ENCODE measurements at places on chromosomes 3 and 15.
A peak's percentile ranks its signal among the peaks of the same experiment; 100 is the strongest.

- no peak for DNase-seq
Observed at GRCh38 chr3:103385961-103386656, 951.3 kb downstream of the ZPLD1 start.

DNA sequence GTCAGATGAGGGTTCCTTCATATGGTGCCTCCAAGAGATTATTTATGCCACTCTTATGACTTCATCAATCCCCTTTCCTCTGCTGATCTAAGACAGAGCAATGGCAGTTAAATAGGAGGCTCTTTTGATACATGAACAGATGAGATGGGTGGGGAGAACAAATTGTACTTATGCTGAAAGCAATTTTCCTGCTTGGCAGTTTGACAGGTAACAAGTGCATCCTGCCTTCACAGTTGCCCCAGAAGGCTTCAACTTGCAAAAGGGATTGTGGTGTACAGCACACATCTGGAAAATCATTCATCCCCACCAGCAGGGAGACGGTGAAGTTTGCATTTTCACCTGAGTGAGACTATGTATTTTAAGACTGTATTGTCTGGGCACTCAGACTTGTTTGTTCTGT lies 27.3 kb downstream of the ENTPD3 start:
- no peak for DNase-seq

- no peak for DNase-seq
Observed at GRCh38 chr15:73564255-73564654, 68.9 kb downstream of the NPTN start.

DNA sequence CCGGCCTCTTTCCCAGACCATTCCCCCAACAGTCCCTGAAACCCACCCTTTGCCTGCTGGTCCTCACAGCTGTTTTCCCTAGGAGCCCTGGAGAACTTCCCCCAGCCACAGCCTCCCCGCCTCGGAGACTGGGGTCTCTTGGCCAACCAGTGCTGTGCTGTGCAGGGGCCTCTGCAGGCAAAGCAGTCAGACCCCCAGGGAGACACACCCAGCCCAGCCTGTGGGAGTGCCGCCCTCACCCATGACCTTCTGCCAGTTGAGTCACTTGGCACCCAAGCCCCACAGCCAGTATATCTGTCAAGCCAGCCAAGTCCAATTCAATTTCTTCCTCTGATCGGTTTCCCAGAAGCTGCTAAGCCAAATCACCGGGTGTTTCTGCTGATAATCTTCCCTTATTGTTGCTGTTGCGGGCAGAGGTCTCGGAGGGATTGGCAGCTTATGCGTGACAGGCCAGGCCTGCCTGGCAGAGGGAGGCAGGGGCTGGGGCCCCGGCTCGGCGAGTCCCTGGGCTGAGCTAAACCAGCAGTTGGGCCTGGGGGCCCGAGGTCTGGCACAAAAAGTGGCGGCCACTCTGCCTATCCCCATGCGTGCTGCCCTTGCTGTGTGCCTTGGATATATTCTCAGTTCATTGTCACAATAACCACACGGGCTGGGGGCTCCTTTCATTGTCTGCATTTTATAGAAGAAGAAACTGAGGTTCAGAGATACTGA lies 65.6 kb upstream of the SLC6A1 start:
- no peak for DNase-seq

GRCh38 chr15:64693134-64693533 lies 82.3 kb downstream of the RBPMS2 start:
- peak; percentile 43 for DNase-seq

DNA sequence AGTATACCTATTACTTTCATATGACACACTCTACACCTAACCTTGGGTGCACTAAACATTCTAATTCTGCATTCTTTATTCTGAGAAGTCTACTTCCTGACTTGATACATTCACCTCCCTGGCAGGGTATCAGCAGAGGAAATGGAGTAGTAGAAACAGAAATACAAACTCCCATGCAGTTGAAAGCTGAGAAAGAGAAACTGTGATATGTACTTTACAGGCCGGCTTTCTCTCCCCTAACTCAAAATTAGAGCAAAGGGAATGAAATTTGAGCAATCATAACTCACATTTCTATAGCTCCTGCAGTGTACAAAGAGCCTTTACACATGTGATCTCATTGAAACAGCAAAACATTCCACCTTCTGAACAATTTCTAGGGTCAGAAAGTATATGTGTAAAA lies 135.5 kb upstream of the COL8A1 start:
- no peak for DNase-seq

GRCh38 chr3:142915636-142916035 lies 26.8 kb upstream of the PCOLCE2 start:
- DNase-seq: no peak

- DNase-seq: no peak
Observed at GRCh38 chr15:41396111-41396510, 6.2 kb downstream of the NDUFAF1 start.

GRCh38 chr3:159664006-159664405 lies 324.6 kb upstream of the IL12A start:
- DNase-seq: no peak

DNA sequence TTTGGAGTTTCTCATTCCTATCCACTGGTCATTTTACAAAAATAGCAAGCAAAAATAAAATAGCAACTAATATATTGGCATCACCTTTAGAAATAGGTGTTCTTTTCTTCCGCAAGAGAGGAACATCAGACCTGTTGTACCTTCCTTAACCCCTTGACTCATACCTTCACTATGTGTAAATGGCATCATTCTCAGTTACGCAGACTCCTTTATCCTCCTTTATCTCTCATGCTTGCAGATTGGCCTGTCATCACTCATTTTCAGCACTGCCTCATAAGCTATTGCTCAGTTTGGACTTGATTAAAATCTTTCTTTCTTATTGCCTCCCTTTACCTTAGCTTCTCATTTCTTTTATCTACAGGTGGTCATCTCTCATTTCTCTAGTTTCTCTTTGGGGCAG lies 21.4 kb downstream of the ARHGEF26 start:
- DNase-seq: no peak

DNA sequence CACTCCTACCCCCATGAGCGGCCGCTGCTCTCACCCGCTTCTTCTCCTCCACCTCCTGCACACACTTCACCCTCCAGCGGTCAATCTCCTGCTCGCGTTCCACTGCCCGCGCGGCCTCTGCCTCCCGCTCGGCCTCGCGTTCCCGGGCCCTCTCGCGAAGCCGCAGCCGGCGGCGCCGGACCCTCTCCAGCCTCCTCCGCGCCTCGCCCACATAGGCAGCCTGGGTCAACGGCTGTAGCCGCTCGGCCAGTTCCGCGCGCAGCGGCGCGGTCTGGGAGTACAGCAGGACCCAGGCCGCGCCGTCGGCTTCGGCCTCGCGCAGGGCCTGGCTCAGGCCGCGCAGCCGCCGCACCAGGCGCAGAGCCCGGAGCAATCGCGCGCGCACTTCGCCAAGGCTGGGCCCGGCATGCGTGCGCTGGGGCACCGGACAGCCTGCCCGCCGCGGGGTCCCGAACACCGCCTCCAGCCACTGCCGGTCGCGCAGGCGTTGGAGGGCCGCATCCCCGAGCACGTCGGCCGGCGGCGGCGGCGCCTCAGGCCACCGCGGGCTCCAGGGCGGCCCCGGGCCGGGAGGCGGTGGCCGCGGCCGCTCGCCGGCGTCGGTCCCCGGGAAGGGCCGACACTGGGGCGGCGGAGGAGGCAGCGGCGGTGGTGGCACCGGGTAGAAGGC lies 595 bp downstream of the PDCD7 start:
- DNase-seq: peak; percentile 44

- no peak for DNase-seq
Observed at GRCh38 chr3:62241279-62241678, 132.1 kb downstream of the FEZF2 start.

- DNase-seq: no peak
Observed at GRCh38 chr3:188446014-188446413, 292.1 kb downstream of the LPP start.

GRCh38 chr3:126340596-126340942 lies 16.6 kb downstream of the KLF15 start:
- peak; percentile 3 for DNase-seq

DNA sequence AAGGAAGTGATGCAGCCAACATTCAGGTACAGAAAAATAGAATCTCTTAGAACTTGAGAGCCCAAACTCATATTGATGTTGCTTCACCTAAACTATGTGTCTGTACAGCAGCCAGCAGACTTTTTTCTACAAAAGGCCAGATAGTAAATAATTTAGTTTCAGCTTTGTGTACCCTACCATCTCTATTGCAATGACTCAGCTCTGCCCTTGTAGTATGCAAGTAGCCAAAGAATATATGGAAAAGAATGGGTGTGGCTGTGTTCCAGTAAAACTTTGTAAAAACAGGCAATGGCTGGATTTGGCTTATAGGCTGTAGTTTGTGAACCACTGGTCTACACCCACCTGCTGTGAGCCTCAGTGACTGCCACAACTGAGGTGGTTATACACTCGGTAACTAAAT lies 392.5 kb upstream of the RARB start:
- DNase-seq: no peak

GRCh38 chr3:126342991-126343648 lies 14.1 kb downstream of the KLF15 start:
- peak; percentile 6 for DNase-seq

DNA sequence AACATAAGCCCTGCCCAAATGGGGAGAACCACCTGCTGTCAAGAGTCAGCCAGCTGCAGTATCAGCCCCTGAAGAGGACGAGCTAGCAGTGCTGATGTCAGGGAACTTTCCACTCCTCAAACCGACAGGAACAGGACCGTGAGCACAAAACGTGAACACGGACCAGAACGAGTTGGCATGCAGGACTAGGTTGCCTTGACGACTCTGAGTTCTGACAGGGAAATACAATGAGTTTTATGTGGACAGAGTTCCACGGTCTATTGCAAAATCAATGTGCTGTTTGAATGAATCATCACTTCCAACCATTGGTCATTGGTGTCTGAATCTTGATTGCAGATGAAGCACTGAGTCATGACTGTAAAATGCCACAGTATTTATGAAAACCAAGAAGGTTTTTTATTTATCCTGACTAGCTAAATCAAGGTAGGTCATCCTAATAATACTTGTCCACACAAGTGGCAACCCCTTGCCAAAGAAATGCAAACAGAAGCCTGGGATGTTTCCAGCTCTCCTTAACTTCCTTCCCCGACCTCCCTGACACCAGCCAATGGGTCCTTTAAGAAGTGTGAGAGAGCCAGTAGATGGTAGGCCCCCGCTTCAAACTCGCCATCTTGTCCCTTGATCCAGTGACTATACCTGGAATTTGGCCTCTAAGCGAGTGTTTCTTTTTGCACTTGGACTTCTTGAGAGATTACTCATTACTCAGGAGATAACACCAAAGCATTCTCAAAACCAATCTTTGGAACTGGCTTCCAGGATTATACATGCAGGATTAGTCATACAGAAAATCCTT lies 119.6 kb downstream of the ASB7 start:
- DNase-seq: peak; percentile 64

GRCh38 chr3:187044867-187045552 lies 94.3 kb downstream of the RPL39L start:
- peak; percentile 58 for DNase-seq

DNA sequence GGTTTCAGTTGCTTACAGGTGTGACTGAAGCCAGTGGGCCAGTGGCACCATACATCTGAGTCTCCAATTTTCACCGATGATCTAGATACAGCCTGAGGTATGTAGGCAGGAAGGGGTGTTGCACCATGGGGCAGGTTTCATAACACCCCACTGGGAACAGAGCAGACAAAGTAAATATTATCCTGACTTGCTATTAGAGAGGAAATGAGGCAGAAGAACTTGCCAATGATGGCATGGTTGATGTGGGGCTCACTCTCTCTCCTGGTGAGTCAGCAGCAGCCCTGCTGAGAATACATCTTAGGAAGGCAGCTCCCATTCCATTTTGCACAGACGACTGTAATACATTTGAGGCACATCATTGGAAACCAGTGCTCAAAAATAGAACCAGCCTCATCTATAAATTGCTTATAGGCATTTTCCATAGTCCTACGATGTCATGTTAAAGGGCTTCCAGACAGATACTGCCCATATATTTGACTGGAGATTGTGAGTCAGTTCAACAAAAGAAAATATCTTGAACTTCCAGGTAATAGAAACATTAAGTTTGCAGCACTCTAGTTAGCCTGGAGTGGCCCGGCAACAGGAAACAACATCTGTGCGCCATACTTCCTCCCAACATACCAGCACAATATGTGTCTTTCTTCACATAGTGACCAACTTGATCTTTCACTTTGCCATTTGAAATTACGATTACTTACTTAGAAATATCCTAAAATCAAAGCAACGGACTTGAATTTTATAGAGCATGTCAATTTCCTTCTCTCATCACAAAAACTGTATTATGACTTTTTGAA lies 175.5 kb downstream of the NECTIN3 start:
- DNase-seq: no peak

- peak; percentile 16 for DNase-seq
Observed at GRCh38 chr3:197339841-197340520, 41.6 kb upstream of the DLG1 start.

DNA sequence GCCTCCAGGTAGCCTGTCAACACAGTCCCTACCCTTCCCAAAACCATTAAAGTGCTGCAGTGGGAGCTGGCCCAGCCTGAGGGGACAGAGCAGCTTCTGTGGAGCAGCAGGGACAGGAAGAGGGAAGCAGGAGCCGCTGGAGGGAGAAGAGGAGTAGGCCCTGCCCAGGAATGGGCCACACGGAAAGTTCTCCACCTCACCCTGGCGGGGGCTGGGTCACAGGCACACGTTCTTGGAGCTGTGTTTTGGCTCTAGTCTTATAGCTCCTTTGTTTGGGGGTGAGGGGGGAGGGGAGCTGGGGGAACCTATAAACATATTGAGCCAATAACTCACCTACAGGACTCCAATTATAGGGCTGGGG lies 508.6 kb downstream of the SHQ1 start:
- DNase-seq: no peak

DNA sequence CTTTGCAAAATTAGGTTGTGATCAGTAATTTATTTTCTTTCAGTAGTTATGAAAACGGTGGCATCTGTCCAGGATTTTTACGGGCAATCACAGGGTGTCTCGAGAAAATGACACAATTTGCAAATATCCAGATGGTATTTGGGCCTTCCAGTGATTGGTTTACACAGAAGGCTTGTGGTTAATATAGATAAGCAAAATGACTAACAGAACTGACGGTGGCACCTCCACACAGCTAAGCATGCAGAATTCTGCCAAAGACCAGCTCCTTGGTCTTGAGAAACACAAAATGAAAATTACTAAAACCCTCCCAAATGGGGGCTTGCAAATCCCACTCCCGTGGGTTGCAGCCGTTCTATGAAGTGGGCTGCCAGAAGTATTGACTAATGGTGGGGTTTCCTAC lies 5.5 kb downstream of the ARHGEF3 start:
- DNase-seq: no peak

DNA sequence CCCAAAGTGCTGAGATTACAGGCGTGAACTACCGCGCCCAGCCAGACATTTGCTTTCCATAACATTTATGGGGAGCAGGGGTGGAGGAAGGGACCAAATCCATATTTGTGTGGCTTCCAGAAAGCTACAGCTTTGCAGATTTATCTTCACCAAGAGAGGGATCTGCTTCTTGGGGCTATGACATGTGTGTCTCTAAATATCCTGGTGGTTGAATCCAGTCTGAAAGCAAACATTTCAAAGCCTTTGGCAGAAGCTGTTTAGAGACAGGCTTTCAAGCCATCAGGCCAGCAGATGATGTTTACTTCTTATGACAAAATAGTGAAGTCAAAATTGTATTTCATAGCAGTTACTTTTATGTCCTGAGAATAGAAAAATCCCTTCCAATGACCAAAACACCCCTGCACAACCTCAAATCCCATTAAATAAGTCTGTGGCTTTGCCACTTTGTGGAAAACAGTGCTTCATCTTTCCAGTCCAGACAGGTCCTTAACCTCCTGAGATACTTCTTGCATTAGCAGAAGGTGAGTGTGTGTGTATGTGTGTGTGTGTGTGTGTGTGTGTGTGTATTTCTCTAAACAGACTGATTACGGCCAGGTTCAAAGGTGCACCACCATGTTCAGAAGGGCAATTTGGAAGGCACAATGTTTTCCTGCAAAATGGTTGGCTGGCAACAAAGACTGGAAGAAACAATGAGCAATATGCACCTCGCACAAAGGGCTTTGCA lies 191.4 kb upstream of the LRIG1 start:
- DNase-seq: peak; percentile 31

Data from transverse colon (tissue), 4 donors.